ENCODE measurements at places on chromosomes 1 and 21.

DNA sequence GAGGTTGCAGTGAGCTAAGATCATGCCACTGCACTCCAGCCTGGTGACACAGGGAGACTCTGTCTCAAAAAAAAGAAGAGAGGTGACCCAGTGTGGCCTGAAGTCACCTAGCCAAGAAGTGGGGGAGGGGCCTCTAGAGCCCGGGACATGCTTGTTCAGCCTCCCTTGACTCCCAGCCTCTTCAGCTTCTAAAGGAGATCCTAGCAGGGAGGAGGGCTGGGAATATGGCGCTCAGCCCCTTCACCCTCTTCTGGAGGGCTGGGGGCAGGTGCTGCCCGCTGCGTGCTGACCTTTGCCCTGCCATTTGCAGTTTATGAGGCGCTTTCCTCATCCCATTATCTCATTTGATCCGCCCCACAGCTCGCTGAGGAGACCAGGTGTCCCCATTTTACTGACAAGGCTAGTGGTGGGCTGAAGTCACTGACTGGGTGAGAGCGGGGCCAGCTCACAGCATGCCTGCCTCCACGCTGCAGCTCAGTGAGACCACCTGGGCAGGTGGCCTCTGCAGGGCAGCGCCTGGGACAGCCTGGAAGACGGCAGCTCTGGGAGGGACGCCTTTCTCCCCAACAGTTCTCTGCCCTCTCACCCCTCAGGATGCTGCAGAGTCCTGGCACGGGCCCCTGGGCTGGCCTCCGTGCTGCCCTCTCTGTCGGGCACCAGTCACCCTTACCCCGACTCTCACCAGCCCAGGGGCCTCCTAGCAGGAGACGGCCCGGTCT, 7.5 kb downstream of the ELF3 start:
- DNase-seq, result no peak

GRCh38 chr1:8211883-8212579, 105.9 kb upstream of the SLC45A1 start:
- peak; percentile 61 for DNase-seq

GRCh38 chr1:168949672-168950071, 156.8 kb upstream of the ATP1B1 start:
- DNase-seq, result no peak

GRCh38 chr1:59833991-59834390, 19.2 kb downstream of the HOOK1 start:
- no peak for DNase-seq

DNA sequence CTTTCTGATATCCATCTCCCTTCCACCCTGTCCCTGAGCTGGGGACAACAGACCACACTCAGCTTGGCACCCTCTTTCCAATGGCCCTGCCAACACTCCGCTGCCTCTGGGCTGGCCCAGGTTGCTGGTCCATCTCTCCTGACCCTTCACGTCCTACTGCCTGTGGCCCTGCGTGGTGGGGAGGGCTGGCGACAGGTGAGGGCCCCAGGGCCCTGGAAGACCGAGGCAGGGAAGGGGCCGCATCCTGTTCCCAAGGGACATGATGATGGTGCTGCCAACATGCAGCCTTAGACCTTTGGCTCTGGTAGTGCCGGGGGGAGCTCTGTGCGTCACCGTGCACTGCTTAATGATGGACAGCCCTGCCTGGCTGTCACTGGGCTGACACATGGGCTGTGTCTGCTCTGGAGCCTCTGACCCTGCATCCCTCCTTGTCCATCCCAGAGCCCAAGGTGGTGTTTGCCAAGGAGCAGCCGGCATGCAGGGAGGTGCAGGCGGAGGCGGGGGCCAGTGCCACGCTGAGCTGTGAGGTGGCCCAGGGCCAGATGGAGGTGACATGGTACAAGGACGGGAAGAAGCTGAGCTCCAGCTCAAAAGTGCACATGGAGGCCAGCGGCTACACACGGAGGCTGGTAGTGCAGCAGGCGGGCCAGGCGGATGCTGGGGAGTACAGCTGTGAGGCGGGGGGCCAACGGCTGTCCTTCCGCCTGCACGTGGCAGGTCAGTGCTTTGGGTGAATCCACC, 65.2 kb downstream of the OBSCN start:
- no peak for DNase-seq

- no peak for DNase-seq
Measured at GRCh38 chr1:53568540-53568939, 109.3 kb downstream of the DMRTB1 start.

GRCh38 chr1:148363439-148363810, 119.7 kb downstream of the PPIAL4G start:
- no peak for DNase-seq

DNA sequence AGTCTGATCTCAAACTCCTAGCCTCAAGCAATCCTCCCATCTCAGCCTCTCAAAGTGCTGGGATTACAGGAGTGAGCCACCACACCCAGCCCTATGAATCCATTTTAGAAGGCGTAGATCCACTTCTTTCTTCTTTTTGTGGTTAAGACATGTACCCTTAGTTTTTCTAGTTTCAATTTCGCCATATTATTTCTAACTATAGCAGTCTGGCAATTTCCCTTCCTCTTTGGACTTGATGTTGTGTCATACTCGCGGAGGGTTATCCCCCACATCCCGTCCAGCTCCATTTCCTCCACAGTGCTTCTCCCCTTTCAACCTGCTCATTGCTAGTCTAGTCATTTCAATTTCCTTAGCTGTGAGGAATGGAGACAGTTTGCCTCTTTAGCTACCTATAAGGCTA, 5.2 kb upstream of the LRRC8D start:
- DNase-seq, result no peak

DNA sequence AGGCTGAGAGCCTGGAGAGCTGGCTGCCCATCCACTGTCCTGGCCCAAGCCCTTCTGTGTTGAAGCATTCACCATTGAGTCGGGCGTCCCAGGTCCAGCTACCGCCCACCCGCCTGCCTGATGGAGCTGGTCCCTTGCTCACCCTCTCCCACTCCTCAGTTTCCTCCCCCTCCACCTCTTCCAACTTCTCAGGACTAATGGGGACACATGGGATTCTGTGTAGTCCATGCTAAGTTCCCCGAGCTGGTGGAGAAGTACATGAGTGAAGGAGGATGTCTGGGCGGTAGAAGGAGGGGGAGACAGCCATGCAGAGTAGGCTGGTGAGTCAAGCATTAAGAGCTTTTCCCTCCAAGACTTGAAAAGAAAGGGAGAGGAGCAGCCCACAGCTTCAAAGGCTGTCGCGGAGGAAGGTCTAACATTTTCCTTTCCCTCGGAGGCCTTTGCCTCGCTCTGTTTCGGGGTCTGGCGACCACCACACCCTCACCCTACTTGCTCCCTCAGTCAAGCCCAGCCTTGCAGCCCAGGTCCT, 561 bp downstream of the SLC26A9 start:
- no peak for DNase-seq

DNA sequence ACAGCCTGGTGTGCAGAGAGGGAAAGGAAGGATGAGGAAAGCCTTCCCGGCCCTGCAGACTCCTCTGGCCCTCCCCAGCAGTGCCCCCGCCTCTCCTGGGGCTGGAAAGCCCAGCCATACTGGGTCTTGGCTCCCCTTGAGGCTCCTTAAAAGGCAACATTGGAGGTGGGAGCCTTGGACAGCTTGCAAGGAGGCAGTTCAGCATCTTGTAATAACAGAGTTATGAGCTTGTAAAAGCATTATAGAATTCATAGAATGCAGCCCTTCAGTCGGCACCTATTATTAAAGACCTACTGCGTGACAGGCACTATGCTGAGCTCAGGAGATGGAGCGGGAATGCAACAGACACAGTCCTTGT, 4.2 kb downstream of the TINAGL1 start:
- DNase-seq, result no peak

GRCh38 chr21:23223882-23224281, 2225.7 kb downstream of the NCAM2 start:
- DNase-seq, result no peak

GRCh38 chr1:230728710-230729392, 14.9 kb upstream of the AGT start:
- no peak for DNase-seq

DNA sequence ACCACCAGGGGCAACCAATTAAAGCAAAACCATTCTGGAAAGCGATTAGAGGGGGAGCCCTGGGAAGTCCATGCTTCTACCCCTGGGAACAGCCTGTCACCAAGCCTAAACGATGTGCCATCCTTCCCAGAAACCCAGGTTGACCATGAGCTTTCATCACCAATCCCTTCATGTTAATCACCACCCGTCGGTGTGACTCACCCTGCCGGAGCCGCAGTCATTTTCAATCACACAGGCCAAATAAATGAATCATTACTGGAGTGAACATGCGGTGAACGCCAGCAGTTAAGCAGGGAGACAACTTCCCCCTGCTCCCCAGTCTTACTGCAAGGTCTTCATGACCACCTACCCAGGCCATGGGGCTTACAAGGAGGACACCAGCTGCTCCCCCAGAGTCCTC, 308.8 kb downstream of the AJAP1 start:
- DNase-seq, result no peak

DNA sequence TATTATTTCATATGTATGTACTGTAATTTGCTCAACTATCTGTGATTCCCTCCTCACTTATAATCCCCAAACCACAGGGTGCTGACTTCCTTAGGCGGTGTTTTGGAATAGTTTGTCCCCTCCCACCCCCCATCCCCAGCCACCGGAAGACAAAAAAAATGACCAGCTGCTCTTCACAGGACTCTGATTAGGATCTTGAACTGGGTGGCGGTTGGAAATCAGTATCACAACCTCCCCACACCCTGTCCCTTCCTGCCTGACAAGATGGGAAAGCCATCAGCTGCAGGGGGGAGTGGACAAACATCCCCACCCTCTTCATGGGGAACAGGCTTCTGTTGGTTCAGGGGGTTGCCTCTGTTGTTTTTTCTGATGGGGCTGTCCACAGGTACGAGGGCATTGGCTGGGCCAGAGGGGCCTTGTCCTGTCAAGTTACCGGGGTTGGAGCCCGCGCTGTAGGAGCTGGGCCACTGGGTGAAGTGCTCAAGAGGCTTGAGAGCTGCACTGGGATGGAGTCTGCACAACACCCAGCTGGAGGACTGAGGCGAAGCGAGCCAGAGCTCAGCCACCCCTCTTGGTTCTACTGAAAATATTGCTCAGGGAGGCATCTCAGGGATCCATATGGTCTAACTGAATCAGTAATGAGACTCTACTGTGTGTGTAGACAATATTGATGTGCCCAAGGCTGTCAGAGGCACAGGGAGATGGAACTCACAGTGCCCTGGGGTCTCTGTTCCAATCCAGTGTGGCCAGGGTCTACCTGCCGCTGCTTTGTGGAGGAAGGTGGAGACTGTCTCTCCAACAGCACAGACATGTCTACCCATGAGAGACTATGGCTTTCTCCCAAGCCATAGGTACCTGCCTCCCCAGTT, 28.2 kb downstream of the NAV1 start:
- no peak for DNase-seq

DNA sequence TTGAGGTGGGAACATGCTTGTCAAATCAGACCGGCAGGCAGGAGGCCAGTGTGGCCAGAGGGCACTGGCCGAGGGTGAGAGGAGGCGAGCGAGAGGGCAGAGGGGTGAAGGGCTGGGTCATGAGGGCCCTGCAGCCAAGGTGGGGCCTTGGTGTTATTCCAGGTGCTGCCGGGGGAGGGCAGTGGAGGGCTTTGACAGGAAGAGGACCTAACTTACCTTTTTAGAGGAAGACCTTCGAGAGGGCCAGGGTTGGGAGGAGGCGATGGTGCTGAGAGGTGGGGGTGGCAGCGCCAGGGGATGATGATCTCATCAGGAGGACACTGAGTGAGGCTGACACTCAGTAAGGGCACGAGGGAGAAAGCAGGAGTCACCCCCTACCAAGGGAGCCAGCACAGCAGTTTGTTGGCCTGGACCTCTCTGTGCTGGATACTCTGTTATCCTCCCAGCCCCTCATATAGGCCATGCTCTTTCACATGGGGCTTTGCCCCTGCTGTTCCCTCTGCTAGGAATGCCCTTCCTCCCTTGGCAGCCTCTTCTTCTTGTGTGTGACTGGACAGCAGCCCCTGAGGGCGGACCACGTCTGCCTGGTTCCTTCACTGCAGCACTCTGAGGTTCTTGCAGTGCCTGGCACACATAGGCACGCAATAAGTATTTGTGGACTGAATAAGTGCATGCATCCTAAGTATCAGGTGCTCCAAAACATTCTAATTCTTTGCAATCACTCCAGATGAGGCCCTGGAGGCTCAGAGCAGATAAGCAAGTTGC, 7.5 kb upstream of the TTC22 start:
- no peak for DNase-seq

DNA sequence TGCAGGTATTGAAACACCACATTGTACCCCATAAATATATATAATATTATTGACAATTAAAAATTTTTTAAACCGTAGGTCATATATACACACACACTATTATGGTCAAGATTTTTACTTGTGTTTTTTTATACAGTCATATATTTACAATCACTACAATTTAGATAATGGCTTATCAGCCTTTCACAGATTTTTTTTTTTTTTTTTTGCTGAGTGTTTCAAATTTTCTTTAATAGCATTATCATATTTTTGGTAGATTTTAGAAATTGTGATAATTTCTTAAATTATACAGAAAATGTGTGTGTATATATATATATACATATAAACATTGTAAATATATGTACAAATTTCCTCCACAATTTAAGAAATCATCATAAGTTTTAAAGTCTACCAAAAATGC, 68.6 kb upstream of the RGS2 start:
- DNase-seq, result no peak

GRCh38 chr1:206872139-206872538, 6.7 kb downstream of the IL20 start:
- DNase-seq, result no peak

DNA sequence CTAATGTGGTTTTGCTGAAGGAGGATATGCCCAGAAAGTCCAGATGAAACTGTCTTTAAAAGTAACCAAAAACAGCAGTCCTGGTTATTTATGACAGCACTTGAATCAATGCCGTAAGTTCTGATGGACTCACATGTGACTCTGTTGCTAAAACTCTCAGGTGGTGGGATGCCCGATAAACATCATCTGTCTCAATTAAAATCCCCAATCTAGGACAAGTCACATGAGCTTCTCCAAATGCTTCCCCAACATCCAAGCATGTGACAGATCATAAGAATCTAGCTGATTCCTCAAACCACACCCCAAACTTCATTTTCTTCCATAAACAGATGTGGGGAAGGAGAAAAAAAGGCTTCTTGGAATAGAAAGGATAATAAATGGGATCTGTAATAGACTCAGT, 786 bp upstream of the CTSK start:
- DNase-seq, result no peak

GRCh38 chr1:227780101-227781044, 35.1 kb upstream of the PRSS38 start:
- no peak for DNase-seq

DNA sequence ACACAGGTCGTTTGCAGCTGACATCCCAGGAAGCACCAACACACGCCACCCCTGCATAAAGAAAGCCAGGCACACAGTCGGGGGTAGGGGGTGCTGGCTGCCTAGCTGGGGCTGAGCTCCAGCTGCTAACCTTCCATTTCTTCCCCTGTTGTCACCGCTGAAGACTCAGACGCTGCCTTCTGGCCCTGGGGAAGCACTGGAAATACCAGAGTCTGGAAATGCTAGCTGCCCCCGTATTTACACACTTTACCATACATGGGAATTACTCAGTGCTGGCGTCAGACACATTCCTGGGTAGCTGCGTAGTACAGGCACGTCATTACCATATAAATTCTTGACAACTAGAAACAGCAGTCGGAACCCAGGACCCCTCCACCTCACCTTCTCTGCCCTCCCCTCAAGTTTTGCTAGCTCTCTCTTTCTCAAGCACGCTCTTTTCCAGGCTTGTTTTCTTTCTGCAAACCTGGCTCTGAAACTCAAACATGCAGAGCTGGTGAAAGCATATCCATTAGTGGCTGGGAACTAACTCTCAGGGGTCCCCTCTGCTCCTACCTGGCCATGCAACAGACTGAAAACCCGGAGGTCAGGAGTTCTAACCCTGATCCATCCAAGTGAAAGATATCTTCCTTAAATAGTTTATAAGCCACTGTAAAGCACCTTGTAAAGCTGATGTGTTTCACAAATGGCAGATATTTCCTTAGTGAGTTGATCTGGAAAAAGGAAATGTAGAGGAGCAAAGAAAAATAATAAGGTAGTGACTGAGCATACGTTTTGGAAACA, 3.3 kb downstream of the CSRP1 start:
- no peak for DNase-seq
